ENCODE measurements at places on chromosomes 5 and 9. TPM values are rescaled to one million over a fixed set of nuclear protein-coding genes. Genes with fewer than 3 reads are reported as not detected.

Gene CATSPER3
- total RNA-seq = 0.89 TPM

- peaks cover 73% of the 10 kb centered on the region for H3K4me1 ChIP-seq
- peak overlapping the region; percentile 99 for H3K4me3 ChIP-seq
- peaks cover 26% of the 10 kb centered on the region for H3K36me3 ChIP-seq
- no peak for DNase-seq
- peaks cover 3% of the 10 kb centered on the region for H3K27me3 ChIP-seq
- peak overlapping the region; percentile 99 for H3K27ac ChIP-seq
These were observed 437 bp upstream of the TRIM41 start for GRCh38 chr5:181222630-181223057.

Gene DDX31
- total RNA-seq = 13.2 TPM

Gene DBH
- not detected for total RNA-seq
